Activated CD8-positive, alpha-beta memory T cell treated with anti-CD3 and anti-CD28 coated beads for 4 hours (primary cell): ENCODE measurements at places on chromosomes 16 and 17.
A peak's percentile ranks its signal among the peaks of the same experiment; 100 is the strongest.

- DNase-seq = no peak
Observed at GRCh38 chr16:85845266-85845665, 45.8 kb downstream of the COX4I1 start.

GRCh38 chr16:20049831-20050230 is 23.9 kb downstream of the GPR139 start:
- DNase-seq = no peak

GRCh38 chr17:28524476-28525424 is 18.6 kb downstream of the FOXN1 start:
- no peak for DNase-seq

- DNase-seq = no peak
Observed at GRCh38 chr17:50149417-50150353, 792 bp downstream of the PPP1R9B start.

- DNase-seq = no peak
Observed at GRCh38 chr16:2462031-2462866, 2.3 kb downstream of the TEDC2 start.

DNA sequence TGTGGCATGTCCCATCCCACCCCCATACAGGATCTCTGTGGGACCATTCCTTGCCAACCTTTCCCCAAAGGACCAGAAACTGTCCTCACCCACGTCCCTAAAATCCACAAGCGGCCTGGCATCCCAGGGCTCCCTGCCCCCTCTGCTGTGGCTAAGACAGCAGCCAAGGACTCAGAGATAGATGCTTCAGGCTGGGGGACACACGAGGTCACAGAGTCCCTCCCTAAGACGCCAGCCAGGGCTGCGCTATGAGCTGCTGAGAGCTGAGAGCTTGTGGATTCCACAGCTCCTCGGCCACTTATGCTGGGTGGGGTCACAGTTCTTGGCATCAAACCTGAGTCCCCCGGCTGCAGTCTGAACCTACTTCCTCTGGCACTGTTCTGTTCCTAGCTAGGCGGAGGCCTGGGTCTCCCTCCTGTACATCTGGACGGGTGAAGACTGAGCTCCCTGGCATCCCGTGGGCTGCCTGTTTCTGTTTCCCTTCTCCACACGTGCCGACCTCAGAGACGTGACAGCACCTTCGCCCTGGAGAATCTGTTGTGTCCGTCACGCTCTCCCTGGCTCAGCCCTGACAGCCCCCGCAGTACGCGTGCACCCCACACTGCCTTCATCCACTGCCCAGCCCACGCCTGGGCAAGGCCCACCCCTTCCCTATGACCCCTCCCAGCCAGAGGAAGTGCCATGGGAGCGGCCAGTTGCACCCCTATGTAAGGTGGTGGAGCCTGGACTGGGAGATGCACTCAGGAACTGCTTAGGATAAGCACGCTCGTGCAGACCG is 61.2 kb downstream of the ENGASE start:
- no peak for DNase-seq

DNA sequence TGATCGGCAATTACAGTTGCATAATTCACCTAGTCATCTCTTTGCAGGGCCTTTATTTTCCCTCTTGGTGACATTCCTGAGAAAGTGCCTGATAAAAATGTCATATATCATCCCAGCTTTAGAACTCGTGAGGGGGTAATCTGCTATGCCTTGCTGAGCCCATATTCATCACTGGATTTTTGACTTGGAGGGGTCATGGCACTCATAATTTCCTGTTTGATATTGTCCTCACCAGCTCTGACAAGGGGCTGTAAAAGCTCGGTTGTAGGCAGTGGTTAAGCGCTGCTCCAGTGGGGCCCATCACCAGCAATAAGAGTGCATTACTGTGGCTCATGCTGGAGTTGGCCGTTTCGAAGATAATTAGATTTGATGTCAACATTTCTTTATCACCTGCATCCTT is 227.3 kb downstream of the IRX3 start:
- DNase-seq = no peak

- DNase-seq = no peak
Observed at GRCh38 chr16:84324434-84325262, 30.0 kb downstream of the WFDC1 start.

DNA sequence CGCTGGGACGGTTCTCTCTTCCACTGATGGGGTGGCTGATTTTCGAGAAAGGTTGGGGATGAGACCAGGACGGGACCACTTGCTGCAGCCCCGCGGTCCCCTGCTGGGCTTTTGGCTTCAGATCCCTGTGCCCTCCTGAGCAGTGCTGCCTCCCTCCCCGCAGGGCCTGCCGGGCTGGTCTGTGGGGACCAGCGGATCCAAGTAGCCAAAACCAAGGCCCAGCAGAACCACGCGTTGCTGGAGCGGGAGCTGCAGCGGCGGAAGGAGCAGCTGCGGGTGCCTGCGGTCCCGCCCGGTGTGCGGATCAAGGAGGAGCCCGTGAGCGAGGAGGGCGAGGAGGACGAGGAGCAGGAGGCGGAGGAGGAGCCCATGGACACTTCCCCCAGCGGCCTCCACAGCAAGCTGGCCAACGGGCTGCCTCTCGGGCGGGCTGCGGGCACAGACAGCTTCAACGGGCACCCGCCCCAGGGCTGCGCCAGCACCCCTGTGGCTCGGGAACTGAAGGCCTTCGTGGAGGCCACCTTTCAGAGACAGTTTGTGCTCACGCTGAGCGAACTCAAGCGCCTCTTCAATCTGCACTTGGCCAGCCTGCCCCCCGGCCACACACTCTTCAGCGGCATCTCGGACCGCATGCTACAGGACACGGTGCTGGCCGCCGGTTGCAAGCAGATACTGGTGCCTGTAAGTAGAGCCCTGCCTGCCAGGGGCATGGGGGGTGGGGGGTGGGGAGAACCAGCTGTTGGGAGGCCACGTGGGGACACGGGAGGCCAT is 28.6 kb downstream of the POLR3E start:
- no peak for DNase-seq

GRCh38 chr16:24896439-24896838 is 50.7 kb downstream of the SLC5A11 start:
- no peak for DNase-seq

DNA sequence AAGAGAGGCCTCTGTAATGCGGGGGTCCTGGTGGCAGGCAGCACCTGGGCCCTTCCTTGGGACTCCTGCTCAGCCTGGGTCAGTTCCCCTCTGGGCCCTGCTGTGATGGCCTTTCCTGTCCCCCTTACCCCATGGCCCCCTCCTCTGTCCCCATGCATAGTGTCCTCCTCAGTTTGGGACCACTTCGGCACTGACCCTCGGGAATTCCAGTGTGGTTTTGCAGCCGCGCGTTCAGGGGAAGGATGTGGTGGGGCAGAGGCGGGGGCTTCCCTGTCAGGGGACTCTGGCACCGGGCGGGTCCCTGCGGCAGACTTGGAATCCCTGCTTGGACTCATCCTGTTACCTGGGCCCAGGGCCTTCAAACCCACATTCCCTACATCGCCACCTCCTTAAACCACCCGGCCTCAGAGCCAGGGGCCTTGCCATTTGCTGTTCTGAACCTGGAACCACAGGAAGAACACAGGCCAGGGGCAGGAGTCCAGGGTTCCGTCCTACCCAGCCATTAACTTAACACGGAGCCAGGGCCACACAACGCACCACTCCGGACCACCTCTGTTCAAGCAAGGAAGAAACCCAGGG is 31.4 kb upstream of the EIF1 start:
- DNase-seq = no peak

- DNase-seq = peak; percentile 23
Observed at GRCh38 chr17:42221886-42222745, 27.8 kb upstream of the GHDC start.

GRCh38 chr16:3059723-3060242 is 5.7 kb upstream of the IL32 start:
- DNase-seq = no peak

GRCh38 chr17:75103601-75104554 is 5.9 kb upstream of the ARMC7 start:
- no peak for DNase-seq

- DNase-seq = no peak
Observed at GRCh38 chr17:79798299-79799173, 1.7 kb upstream of the CBX8 start.

- no peak for DNase-seq
Observed at GRCh38 chr17:10737168-10737622, 7.4 kb upstream of the TMEM220 start.

- DNase-seq = no peak
Observed at GRCh38 chr16:22141767-22142166, 20.5 kb upstream of the SDR42E2 start.

GRCh38 chr17:80005360-80006338 is 30.0 kb downstream of the TBC1D16 start:
- no peak for DNase-seq

DNA sequence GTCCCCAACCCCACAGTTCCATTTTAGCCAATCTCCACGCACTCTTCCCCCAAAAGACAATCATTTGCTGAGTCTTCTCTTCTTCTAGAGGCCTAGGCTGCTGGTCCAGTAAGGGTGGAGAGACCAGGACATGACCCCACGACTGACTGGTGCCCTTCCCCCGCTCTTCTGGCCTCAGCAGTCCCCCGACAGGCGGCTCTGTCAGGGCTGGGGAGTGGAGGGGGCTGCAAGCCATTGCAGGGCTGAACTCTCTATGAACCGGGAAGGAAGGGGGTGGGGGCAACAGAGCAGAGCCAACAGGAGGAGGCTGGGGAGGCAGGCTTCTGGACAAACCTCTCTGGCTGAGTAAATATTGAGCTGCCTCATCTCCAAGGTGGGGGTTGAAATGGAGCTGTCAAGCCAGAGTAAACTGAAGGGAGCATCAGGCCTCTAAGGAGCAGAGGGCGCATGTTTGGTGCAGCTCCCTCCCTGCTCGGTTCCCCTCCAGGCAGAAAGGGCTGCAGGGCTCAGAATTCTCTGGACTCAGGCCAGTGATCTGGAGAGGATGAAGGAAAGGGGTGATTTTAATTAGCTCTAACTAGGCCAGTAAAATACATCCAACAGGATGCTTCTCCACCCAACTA is 8.7 kb downstream of the HOXB1 start:
- no peak for DNase-seq

- DNase-seq = no peak
Observed at GRCh38 chr17:66849851-66850580, 15.1 kb downstream of the CACNG5 start.

DNA sequence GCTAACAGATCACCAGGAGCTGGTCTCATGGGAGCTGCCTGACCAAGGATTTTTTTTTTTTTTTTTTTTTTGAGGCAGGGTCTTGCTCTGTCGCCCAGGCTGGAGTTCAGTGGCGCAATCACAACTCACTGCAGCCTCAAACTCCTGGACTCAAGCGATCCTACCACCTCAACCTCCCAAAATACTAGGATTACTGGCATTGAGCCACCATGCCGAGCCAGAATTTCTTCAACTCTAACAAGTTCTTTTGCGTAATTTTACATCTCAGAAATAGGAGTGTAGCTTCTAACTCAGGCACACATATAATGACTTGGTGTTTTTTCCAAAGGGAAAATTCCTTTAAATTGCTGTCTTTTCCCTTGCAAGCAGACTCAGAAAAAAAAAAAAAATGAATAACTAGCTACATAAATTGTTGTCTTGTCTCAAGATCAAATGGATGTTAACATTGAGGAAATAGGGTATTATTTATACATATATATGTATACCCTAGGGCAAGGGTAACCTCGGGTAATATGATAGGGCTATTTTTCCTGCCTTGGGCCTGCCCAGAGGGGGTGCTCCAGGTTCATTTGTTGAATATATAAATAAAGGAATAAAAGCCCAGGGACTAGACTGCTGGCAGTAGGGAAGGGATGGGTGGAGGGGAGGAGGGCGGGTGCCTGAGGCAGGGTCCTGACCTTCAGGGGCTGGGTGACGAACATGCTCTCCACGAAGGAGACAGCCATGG is 42.8 kb upstream of the GCSH start:
- no peak for DNase-seq

DNA sequence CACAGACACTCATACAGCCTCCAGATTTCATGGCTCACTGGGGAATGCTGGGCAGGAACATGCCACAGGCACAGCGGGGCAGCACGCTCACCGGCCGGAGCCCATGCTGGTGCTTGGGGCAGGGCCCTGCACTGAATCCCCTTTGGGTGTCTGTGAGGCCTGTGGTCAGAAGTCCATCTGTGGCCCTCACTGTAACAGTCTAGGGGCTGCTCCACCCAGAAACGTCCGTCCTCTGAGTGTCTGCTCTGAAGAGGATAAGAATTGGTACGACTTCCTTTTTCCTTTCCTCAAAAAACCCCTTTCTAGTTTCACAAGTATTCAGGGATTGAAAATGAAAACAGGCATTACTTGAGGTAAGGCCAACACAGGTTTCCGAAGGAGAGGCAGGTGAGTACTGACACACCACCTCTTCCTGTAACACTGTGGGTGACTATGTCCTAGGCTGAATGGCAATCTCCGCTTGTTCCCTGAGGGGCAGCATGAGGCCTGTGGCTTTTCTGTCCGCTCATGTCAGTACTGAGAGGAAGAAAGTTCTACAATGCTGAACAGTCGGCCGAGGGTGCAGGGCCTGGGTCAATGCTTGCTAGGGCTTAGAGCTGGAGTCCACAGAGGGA is 42.5 kb downstream of the TMEM11 start:
- no peak for DNase-seq

GRCh38 chr16:67518676-67519075 is 10.0 kb upstream of the RIPOR1 start:
- DNase-seq = no peak

DNA sequence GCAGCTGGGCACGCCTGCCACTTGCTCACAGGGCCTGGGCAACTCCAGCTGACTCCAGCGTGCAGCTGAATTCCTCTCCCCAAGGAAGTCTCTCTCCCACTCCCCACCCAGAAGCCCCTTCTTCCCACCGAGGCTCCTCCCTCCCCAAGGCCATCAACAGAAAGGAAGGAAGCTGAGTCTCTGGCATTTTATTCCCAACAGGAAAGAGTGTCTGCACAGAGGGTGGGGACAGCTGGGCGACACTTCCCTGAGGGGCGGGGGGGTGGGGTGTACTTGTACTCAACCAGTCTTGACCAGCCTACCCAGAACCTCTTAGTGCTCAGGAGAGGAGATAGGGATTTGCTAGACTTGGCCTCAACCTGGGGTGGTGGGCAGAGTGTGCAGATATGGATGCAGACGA is at the start of gene EXOC3L1:
Gene EXOC3L1 (minus strand): TSS at position 96 of the 400 bp plus-strand sequence. CDS start 460 bp downstream, outside the sequence.
- no peak for DNase-seq

DNA sequence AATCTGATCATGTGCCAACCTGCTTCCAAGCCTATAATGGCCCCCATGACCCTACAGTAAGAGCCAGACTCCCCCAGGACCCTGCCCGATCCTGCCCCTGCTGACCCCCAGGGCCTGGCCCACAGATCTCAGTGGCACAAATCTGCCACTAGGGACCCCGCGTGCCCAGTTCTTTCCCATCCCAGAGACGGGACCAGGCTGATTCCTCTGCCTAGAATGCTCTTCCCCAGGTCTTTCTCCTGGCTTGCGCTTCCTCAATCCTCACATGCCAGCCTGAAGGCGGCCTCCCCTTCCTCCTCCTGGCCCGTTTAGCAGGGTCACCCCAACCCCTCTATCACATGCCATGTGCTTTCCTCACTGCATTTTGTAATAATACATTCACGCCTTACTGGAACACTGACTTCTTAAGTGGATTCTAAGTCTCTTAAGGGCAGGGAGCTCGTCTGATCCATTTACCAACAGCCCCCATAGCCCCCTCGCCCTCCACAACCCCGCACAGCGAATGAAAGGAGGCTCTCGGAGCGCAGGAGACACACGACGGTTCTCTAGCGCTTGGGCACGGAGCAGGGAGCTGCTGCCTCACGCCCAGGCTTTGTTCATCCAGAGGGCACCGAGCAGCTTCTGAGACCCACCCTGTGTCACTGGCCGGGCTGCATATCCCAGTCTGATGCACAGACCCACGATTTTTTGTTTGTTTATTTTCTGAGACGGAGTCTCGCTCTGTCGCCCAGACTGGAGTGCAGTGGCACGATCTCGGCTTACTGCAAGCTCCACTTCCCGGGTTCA is 1.2 kb downstream of the TRIM65 start:
- DNase-seq = no peak
